Gastrocnemius medialis (tissue), 4 donors: ENCODE measurements at places on chromosomes 7 and 10.

- no peak overlapping the region for H3K4me3 ChIP-seq
- peaks cover 13% of the 10 kb centered on the region for H3K4me1 ChIP-seq
- H3K27me3 ChIP-seq, result no peaks in the 10 kb centered on the region
- H3K27ac ChIP-seq, result no peak overlapping the region
Measured at GRCh38 chr7:149500201-149500600, 2.6 kb upstream of the ZNF746 start.

DNA sequence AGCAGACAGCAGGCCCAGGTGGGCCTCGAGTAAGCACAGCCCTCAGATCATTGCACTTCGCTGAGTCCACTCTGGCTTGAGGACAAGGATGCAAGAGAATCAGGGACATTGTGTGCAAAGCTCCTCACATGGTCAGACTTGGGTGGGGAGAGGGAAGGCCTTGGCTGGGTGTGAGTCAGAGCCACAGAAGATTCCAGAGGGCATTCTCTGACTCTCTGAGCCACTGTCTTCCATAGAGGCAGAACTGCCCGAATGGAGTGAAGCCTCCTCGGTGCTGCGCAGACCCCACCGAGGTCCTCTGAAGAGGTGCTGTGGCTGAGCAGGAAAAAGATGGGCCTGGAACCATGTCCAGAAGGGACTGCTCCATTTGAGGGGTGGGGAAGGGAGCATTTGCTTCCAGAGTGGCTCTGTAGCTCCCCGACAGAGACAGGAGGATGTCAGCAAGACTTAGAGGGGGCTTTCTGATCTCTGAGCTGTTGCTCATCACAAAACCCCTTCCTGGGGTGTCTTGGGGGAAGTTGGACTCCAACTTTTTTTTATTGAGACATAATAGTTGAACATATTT is 120.8 kb downstream of the PTPN20 start:
- H3K27me3 ChIP-seq, result no peaks in the 10 kb centered on the region
- H3K27ac ChIP-seq, result peak overlapping the region; percentile 61
- peak; percentile 74 for DNase-seq
- no peak overlapping the region for H3K4me3 ChIP-seq

- DNase-seq, result no peak
- H3K4me3 ChIP-seq, result peak overlapping the region; percentile 40
- H3K27me3 ChIP-seq, result peaks cover 70% of the 10 kb centered on the region
- H3K4me1 ChIP-seq, result peaks cover 12% of the 10 kb centered on the region
- H3K27ac ChIP-seq, result no peak overlapping the region
- no peaks in the 10 kb centered on the region for H3K36me3 ChIP-seq
Measured at GRCh38 chr7:101164071-101164840, 1.1 kb downstream of the VGF start.

- no peak overlapping the region for H3K27ac ChIP-seq
- no peak overlapping the region for H3K4me3 ChIP-seq
- no peaks in the 10 kb centered on the region for H3K4me1 ChIP-seq
- no peaks in the 10 kb centered on the region for H3K27me3 ChIP-seq
- DNase-seq, result no peak
- no peaks in the 10 kb centered on the region for H3K36me3 ChIP-seq
Measured at GRCh38 chr7:99296471-99296870, 23.8 kb downstream of the MYH16 start.

GRCh38 chr10:120221873-120222485 is 235.0 kb upstream of the PLPP4 start:
- no peaks in the 10 kb centered on the region for H3K36me3 ChIP-seq
- no peak for DNase-seq
- no peak overlapping the region for H3K4me3 ChIP-seq
- H3K27me3 ChIP-seq, result no peaks in the 10 kb centered on the region
- no peaks in the 10 kb centered on the region for H3K4me1 ChIP-seq
